Stimulated activated CD4-positive, alpha-beta T cell treated with anti-CD3 and anti-CD28 coated beads, Interleukin-1b, Interleukin-23, amount 100 ng/mL, for 1 hour (primary cell): ENCODE measurements at places on chromosomes 2 and 18.

GRCh38 chr2:907706-908105 lies 42.9 kb upstream of the SNTG2 start:
- DNase-seq = no peak

DNA sequence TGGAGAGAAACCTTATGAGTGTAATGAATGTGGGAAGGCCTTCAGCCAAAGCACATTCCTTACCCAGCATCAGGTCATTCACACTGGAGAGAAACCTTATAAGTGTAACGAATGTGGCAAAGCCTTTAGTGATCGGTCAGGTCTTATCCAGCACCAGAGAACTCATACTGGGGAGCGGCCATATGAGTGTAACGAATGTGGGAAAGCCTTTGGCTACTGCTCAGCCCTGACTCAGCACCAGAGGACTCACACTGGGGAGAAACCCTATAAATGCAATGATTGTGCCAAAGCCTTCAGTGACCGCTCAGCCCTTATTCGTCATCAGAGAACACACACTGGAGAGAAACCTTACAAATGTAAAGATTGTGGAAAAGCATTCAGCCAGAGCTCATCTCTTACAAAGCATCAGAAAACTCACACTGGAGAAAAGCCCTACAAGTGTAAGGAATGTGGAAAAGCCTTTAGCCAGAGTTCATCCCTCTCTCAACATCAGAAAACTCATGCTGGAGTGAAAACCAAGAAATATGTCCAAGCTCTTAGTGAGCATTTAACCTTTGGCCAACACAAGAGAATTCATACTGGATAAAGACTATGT lies 7.8 kb downstream of the ZNF892 start:
- no peak for DNase-seq

DNA sequence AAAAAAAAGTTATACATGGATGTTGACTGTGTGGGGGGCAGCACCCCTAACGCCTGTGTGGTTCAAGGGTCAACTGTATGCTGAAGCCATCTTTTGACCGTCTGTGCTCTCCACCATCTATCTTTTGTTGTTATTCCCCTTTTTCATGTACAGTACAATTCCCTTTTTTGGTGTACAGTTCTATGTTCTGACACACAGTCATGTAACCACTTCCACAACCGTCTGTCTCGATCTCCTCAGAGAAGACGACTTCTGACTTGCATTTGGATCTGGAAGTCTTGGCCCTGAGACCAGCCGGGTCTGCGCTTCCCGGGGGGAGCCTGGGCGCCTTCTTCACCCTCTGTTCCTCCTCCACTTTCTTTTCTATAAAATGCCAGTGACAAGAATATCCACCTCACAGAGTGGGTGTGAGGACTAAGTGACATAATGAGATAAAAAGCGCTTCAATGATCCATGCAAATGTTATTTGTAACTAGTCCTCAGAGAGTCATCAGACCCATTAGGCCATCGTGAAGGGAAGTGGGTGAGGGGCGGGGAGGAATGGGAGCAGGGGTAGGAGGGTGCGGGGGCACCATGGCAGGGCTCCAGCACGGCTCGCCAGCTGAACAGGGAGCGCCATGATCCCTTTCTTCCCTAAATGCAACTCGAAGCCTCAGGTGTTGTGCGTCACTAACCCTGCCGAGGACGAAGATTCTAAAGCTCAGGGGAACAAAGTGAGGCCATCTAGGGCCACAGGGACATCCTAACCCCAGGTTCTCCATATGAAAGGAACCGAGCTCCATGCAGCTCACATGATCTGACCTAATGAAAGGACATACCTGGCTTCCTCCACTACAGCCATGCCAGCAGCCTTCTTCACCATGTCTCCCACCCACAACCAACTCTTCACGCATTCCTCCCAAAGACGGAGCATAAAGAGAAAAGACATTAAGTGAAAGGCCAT lies 16.6 kb downstream of the ADCY3 start:
- no peak for DNase-seq

DNA sequence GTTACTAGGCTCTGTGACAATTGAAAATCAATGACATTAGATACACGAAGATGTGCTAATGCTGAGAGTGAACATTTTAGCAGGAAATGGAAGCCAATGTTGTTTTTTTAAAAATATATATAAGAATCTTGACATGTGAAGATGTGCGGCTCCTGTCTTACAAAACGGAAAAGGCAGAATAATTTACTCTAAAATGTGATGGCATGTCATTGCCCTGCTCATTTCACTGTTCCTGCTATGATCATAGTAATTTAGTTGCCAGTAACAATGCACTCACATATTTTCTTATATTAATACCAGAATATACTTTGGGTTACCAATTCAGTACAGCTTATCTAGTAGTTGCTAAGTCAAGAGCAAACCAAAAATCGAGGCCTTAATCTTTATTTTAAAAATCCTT lies 10.3 kb downstream of the EPHA4 start:
- no peak for DNase-seq

DNA sequence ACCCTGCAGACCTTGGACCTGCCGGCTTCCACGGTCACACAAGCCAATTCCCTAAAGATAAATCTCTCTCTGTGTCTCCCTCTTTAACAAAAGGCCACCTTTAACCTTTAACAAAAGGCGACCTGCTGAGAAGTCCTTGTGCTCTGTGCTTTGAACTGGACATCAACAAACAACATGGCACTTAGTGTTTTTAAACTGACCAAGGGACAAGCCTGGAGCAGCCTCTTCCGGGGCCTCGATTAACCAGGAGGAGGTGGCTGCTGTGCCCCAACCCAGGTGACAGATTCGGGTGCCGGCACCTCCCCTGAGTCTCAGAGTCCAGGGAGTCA lies 135.3 kb downstream of the RTP5 start:
- no peak for DNase-seq

DNA sequence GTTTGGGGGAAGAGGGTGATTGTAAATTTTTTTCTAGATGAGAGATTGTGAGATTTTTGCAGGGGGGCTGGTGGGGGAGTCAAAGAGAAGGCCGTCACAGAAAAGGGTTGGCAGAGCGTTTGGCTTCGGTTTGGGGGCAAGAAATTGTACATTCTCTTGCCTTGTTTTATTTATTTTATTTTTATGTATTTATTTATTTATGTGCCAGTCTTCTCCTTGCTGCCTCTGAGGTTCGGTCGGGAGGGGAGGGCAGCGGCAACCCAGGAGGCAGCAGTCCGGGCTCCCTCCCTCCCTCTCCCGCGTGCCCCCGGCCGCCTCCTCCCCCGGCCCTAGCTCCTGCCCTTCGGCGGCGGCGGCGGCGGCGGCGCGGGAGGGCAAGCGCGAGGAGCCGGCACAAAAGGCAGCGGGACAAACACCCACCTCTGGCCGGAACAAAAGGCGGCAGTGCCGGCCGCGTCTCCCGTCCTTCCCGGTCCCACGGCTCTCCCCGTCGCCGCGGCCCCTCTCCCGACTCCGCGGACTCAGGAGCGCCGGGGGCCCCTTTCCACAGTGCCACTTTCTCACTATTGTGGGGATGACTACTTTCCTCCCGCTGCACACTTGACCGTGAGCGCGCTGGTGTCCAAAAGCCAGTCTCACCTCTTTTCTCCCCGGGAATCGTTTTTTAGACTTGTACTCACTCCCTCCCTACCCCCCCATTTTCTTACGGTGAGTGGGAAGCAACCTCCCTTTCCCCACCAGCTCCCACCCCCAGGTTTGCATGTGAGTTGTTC lies 1.2 kb downstream of the BCL11A start:
- no peak for DNase-seq

DNA sequence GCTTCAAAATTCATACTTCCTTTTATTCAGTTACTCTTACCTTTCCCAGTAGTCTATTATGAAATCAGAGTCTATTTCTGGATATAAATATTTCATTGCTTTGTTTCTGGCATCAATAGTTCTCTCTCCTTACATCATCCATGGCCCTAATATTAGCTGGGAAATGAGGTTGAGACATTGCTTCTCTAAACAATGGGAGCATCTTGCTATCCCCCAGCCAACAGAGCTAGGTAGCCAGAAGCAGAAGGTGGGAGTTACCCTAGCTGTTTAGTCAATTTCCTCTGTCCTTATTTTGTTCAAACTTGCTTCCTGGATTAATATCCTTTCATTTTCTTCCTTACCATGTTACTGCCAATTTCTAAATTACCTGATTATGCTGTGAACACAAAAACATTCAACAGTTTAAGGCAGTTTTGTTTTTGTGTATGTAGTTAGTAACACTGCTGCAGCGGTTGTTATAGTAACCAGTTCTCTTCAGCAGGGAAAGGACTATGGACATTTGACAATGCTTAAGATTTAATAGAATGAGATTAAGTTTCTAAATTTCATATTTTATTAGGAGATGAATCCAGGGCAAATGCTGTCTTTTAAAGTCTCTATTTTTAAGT lies 160.5 kb upstream of the KCNJ3 start:
- DNase-seq = no peak
